ENCODE measurements at places on chromosomes 3 and 15.

GRCh38 chr3:77139624-77140023 is 99.7 kb downstream of the ROBO2 start:
- no peak for DNase-seq

DNA sequence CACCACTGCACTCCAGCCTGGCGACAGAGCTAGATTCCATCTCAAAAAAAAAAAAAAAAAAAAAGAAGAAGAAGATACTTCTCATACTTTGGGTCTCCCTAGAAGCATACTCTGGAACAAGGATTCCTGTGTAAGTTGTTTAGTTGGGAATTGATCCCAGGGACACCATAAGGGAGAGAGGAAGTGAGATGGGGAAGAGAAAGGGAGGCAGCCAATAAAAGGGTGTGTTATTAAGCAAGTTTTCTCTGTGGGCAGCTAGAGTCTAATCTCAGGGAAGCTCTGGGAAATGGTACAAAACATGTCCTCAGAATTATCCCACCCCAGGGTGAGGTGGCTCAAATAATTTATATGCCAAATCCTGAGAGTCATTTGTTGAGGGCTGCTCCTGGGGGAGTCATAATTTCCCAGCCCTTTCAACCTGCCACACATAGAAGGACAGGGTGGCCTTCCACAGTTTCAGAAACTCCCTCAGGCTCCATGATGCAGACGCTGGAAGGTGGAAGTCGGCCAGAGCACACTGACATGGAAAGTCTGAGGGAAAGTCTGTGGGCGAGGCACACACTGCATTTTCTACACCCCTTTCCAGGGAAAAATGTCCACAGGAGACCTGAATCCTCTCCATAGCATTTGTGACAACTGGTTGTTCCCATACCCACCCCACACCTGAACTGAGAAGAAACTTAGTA is 86.4 kb upstream of the SLC4A7 start:
- no peak for DNase-seq

- DNase-seq = no peak
Observed at GRCh38 chr3:18363338-18363737, 61.8 kb downstream of the SATB1 start.

DNA sequence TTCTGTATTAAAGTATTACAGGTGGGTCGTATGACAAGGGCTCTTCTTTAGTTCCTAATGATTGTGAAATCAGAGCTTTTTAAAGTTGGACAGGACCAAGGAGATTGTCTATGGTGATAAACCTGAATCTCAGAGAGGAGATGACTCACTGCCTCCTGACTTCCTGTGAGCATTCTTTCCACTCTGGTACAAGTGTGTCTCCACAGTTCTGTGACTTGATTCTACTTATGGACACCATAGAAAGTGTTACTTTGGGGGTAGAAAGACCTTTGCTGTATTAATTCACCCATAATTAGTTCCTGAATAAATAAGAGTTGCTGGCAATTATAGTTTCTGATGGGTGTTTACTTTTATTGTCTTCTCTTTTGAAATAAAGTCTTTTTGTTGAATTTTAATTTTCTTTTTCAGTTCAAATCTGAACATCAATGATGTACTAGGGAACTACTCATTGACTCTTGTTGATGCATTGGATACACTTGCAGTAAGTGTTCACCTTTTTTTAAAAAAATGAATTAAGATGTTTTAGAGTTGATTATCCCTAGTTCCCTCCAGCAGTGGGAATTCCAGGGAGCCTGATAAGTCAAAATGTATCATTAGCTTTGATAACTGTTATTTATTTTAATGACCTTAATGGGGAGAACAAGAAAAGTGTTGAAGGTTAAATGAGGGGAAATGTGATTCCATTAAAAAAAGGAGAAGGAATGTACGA is 7.4 kb downstream of the EDEM1 start:
- no peak for DNase-seq

DNA sequence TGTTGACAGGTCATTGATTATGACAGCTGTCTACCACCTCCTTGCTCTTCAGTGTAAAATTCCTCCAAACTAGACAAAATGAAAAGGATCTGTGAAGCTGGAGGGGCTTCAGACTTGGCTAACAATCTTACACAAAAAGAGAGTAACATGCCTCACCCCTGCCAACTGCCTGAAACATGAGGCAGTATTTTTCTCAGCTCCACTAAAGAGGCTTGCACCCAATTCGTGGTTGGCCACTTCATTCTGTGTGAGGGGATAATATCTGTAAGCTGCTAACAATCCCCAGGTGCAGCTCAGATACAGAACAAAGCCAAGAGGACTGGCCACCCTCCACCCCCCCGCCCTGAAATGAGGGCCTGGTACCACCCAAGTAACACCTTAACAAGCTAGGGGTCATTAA is 2.8 kb downstream of the MB21D2 start:
- DNase-seq = no peak

DNA sequence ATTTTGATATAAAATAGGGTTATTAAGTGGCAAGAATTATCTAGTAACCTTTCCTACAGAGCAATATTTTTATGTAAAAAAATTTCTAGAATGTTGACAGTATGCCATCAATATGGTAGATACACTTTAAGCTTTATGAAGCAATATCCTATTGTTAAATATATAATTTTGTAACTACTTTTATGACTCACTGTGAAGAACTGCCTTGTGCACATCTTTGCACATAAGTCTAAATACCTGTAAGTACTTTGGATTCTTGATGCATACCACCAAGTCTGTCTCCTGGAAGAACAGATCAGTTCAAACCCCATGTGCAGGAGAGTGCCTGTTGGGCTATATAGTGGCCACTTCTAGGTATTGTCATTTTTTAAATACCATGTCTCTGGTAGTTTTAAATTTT is 205.7 kb upstream of the EIF1B start:
- no peak for DNase-seq

DNA sequence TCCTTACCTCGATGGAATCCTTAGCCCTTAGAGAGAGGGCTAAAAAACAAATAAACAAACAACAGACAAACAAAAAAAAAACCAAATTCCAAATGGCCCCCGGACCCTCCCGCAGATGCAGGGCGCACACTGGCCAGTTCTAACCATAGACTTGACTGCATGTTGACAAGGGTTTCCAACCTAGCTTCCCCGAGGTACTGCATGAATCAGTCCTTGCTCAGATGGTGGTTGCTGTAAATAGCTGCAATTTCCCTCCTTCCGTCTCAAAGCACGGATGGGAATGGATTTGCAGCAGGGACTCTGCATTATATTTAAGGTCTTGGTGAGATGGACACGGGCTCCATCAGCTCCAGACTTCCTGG is 162.8 kb downstream of the CD47 start:
- no peak for DNase-seq

GRCh38 chr3:63845215-63845614 is 18.4 kb downstream of the THOC7 start:
- DNase-seq = no peak

GRCh38 chr15:25691544-25692430 is 171.3 kb downstream of the ATP10A start:
- no peak for DNase-seq

- DNase-seq = no peak
Observed at GRCh38 chr3:58383904-58384303, 49.7 kb downstream of the PDHB start.

DNA sequence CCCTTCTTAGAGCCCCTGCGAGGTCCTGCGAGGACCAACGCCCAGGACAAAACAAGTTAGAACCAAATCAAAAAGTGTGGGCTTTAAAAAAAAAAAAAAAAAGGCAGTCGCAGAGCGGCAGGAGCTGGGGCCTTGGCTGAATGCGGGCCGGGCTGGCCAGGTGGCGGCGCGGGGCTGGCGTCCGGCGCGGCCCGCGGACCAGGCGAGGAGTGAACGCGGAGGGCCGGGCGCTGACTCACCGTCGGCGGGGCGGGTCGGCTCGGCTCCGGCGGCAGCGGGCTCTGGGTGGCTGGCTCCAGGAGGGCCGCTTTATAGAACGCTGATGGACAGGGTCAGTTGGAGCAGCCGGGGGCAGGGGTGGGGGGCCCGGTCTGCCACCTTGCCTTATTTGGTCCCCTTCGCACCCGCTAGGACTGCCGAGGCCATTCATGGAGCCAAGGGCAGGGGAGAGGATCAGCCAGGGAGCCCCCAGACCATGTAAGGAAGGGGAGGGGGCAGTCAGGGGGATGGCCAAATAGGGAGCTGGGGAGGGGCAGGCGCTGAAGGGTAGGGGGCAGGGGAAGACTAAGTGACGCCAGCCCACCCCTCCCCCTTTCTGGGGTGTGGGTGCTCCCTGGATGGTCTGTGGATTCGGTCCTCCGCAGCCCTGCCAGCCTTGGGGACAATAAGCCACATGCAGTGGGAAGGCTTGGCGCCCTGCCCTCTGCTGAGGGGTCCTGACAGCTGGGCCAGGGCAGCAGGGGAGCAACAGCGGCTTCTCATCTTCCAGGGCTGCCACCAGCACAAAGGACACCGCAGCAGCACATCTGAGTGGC is at the start of gene ACTC1:
Gene ACTC1, minus strand, starts transcription at position 283 of the 815 bp plus-strand sequence. CDS start 741 bp downstream, outside the sequence.
- DNase-seq = peak; percentile 46

DNA sequence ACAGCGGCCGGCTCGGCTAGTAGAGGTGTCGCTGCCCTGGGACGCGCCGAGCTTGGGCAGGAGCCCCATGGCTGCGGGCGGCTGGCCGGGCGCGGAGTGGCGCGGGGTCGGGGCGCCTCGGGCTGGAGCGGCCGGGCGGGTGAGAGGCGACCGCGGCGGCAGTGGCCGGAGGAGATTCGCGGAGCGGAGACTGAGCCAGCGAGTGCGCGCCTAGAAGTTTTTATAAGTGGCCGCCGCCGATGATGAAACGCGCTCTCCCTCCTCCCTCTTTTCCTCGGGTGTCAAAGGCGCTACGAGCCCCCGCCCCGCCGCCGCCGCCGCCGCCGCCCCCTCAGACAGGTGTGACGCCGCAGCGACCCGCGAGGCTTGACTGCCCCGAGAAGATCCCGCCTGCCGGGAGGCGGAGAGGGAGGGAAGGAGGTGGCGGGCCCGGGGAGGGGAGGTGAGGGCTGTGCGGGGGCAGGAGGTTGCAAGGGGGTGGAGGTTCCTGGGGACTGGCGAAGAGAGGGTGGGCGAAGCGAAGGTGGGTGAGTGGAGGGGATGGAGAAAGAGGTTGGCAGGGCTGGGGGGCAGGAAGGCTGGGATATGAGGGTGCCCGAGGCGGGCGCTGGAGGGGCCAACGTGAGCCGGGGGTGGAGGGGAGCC is at the start of gene SLCO2A1:
Gene SLCO2A1, minus strand, starts transcription at position 192 of the 645 bp plus-strand sequence. Its CDS starts 123 bp downstream, at position 69.
- peak; percentile 37 for DNase-seq

- DNase-seq = no peak
Observed at GRCh38 chr3:52237006-52237656, 1.8 kb downstream of the TWF2 start.

- DNase-seq = no peak
Observed at GRCh38 chr3:78647726-78648125, 1120.1 kb downstream of the ROBO1 start.

GRCh38 chr15:59801649-59802048 is 112.5 kb upstream of the BNIP2 start:
- DNase-seq = no peak

- no peak for DNase-seq
Observed at GRCh38 chr15:58286523-58286922, 145.3 kb upstream of the LIPC start.

- no peak for DNase-seq
Observed at GRCh38 chr15:67730135-67730534, 95.2 kb upstream of the SKOR1 start.

DNA sequence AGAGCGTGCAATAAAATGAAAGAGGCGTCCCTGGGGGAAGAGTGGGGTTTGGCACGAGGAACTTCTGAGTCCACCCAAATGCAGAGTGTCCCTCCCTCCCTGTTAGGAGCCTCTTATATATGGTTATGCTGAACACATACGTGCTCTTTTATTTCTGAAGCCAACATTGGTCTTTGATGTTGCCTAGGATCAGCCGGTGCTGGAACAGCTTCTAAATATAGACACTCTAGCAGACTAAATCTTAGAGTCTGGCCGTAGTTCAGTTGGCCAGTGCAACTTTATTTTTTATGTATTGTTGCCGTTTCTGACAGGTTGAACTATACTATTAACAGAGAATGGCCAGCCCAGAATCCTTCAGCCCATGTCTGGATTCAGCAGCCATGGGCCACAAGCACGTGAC is 128.7 kb downstream of the GHSR start:
- DNase-seq = no peak

DNA sequence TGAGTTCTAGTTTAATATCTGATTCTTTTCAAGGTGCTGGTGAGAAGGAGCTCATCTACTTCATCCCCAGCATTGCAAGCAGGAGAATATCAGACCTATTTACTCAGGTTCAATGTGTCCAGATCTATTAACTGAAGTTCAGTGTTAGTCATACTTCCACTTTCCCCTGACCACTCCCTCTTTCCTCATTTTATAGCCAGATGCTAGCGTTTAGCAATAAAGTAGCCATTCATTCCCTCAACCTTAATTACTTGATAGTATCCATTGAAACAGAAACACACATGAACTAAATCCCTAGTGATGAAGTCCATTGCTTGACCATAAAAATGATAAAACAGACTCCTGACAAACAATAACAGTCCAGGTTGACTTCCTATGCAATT is 60.0 kb downstream of the RPL22L1 start:
- DNase-seq = no peak

GRCh38 chr3:50648313-50648712 is 26.4 kb upstream of the DOCK3 start:
- no peak for DNase-seq

GRCh38 chr3:8460050-8460708 is 41.4 kb upstream of the LMCD1 start:
- no peak for DNase-seq

GRCh38 chr3:151034303-151034702 is 51.2 kb upstream of the MED12L start:
- DNase-seq = no peak

GRCh38 chr15:65682404-65682911 is 60.7 kb downstream of the SLC24A1 start:
- DNase-seq = no peak

DNA sequence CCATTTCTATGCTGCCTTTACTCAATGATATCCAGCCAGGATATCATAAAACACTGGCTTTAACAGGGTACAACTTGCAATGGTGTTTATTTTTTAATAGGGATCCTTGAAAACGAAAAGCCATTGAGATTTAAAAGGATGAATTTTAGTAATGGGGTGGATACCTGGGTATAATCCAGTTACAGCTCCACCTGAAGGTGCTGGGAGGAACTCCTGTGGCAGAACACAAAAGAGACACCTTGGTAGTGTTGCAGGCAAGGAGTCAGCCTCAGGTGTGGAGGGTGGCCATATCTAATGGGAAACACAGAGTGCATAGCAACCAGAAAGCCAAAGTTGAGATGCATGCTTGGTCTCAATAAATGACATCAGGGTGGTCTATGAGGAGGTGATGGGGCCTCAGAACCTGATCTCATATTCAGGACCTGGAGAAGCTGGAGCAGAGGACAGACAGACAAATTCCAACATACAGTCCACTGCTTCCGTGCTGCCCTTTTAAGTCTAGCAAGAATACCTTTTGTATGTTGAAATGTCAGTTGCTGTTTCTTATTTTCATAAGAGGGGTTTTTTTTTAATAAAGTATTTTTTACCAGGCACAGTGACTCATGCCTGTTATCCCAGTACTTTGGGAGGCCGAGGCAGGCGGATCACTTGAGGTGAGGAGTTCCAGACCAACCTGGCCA is 12.0 kb upstream of the PAQR9 start:
- no peak for DNase-seq

Data from neuronal stem cell (in vitro differentiated cells).